NCI-H2171 treated with DMSO at 0.1 percent for 48 hours (cell line): ENCODE measurements at places on chromosomes 7 and 10.

DNA sequence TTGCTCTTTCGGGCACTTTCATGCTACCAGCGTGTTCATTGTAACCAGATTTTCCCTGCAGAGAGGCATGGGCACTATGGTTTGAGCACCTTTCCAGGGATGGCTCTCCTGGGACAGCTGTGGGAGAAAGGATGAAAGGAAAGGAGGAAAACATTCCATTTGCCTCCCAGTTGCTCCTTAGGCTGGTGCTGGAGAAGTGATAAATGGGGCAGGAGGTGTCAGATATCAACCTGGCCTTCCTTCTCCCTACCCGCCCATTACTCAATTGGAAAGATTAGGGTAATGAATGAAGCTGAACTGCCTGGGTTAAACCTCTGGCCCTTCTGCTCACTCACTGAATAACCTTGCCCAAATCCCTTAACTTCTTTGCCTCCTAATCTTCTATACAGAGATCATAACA is 228.4 kb downstream of the PLXNA4 start:
- no peak for DNase-seq

GRCh38 chr10:97333601-97334369 is 744 bp downstream of the FRAT2 start:
- no peak for DNase-seq

GRCh38 chr10:33893506-33893905 is 559.0 kb upstream of the NRP1 start:
- no peak for DNase-seq

- no peak for DNase-seq
Observed at GRCh38 chr7:1608318-1608717, 38.5 kb upstream of the PSMG3 start.

- DNase-seq: peak; percentile 81
Observed at GRCh38 chr7:47571331-47572093, 10.4 kb downstream of the TNS3 start.

DNA sequence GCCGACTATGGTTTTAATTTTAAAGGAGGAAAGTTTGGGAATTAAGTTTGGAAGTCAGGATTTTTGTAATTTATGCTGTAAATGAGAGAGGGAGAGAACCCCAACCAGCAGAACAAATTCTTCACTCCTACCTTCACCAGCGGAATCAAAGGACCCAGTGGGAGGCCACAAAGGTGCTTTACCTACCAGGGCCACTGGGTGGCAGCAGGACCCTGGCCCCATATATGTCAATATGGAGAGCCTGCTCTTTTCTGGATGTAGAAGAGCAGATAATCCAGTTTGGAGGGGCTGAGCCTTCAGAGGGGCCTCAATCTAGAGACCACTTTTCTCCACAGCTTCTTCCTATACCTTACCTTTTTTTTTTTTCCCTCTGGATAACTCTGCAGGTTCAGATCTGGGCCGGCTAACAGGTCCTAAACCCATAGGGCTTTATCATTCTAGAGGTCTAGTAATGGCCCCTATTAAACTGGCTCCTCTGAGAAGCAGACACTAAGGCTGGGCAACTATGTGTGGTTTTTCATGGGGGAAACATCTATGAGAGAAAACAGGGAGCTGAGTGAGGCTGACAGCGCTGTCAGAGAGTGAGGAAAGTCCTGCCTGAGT is 8.5 kb upstream of the SCD start:
- peak; percentile 42 for DNase-seq
